ENCODE measurements at places on chromosomes 12 and 14.

GRCh38 chr12:25533150-25533549 lies 19.9 kb downstream of the LMNTD1 start:
- DNase-seq = no peak
- H3K4me3 ChIP-seq = no peak overlapping the region
- H3K36me3 ChIP-seq = no peaks in the 10 kb centered on the region
- no peak overlapping the region for H3K27ac ChIP-seq

DNA sequence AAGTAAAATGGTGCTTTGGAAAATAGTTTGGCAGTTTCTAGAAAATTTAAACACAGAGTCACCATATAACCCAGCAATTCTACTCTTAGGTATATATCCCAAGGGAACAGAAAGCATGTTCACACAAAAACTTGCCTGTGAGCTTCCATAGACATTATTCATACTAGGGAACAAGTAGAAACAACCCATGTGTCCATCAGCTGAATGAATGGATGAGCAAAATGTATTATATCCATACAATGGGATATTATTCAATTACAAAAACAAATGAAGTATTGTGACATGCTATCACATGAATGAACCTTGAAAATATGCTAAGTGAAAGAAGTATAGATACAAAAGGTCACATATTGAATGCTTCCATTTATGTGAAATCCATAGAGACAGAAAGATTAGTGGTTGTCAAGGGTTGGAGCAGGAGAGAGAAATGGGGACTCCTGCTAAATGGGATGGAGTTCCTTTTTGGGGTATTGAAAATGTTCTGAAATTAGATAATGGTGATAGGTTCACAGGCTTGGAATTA lies 7.9 kb downstream of the SLC10A1 start:
- no peaks in the 10 kb centered on the region for H3K36me3 ChIP-seq
- no peaks in the 10 kb centered on the region for H3K27me3 ChIP-seq
- H3K4me1 ChIP-seq = no peaks in the 10 kb centered on the region
- no peak overlapping the region for H3K27ac ChIP-seq
- DNase-seq = no peak
- no peak overlapping the region for H3K4me3 ChIP-seq

DNA sequence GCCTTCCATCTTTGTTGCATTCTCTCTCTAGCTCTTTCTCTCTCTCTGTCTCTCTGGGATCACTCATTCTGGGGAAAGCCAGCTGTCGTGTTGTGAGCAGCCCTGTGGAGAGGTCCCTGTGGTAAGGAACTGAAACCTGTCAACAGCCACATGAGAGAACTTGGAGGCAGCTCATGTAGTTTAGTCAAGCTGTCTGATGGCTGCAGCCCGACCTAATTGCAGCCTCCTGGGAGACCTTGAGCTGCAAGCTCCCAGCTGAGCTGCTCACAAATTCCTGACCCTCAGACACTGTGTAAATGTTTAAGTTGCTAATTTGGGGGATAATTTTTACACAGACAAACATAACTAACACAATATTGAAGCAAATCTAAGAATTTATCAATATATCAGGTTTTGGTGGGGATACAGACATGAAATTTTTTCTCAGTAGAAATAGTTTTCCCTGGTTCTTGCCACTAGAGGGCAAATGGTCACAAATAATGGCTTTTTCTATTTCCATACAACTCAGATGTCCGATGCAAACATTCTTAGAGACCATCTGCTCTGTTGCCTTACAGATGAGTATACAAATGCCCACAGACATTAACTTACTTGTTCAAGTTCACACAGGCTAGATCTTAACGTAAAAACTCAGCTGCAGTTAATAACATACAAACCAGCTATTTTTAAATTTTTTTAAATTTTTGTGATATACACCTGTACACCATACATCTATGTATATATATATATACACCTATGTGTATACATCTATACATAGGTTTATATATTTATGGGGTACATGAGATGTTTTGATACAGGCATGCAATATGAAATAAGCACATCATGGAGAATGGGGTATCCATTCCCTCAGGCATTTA lies 15.5 kb upstream of the KRR1 start:
- no peak overlapping the region for H3K4me3 ChIP-seq
- peak; percentile 78 for DNase-seq
- H3K27ac ChIP-seq = peak overlapping the region; percentile 38
- no peaks in the 10 kb centered on the region for H3K36me3 ChIP-seq

DNA sequence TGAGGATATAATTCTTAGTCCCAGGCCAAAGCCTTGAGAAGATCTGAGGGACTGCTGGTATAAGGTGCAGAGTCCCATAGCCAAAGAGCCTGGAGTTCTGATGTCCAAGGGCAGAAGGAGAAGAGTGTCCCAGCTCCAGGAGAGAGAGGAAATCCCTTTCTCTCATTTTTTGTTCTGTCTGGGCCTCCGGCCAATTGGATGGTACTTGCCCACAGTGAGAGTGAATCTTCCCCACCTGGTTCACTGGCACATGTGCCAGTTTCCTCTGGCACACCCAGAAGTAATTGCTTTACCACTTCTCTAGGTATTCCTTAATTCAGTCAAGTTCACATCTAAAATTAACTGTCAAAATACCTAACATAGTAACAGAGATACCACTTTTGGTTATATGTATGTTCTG lies 15.3 kb downstream of the ARID4A start:
- no peaks in the 10 kb centered on the region for H3K4me1 ChIP-seq
- no peaks in the 10 kb centered on the region for H3K27me3 ChIP-seq
- no peak overlapping the region for H3K27ac ChIP-seq

DNA sequence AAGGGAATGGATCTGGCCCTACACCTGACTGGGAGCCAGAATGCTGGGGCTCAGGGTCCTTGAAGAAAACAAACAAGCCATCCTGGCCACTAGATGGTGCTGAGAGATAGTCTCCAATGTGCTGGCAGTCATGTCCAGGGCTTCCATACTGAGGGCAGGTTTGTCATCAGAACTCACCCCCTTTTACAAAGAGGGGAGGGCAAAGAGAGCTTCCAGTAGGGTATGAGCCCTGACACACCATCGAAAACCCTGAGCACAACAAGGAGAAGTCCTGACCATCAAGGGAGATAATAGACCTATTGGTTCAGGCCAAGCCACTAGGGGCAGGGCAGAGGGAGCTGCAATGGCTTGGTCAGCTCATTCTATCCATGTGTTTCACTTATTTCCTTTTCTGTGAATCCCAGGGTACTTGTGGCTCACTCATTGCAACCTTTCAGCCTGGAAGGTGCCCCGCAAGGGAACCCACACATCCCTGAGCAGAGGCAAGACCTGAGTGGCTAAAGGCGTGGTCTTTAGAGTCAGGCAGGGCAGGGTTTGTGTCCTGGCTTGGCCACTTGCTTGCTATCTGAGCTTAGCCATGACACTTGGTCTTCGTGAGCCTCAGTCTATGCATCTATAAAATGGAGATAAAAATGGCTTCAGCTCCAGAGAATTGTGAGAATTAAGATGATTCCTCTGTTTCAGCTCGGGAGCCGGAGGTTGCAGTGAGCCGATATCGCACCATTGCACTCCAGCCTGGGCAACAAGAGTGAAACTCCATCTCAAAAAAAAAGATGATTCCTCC lies 6.2 kb upstream of the PLEKHH1 start:
- H3K27ac ChIP-seq = no peak overlapping the region
- H3K27me3 ChIP-seq = no peaks in the 10 kb centered on the region
- no peak overlapping the region for H3K4me3 ChIP-seq
- H3K36me3 ChIP-seq = no peaks in the 10 kb centered on the region
- DNase-seq = peak; percentile 21

- no peaks in the 10 kb centered on the region for H3K4me1 ChIP-seq
- H3K27me3 ChIP-seq = no peaks in the 10 kb centered on the region
- no peaks in the 10 kb centered on the region for H3K36me3 ChIP-seq
- no peak for DNase-seq
- H3K27ac ChIP-seq = no peak overlapping the region
These were observed 43.1 kb downstream of the CACNA1C start for GRCh38 chr12:2095878-2096277.

DNA sequence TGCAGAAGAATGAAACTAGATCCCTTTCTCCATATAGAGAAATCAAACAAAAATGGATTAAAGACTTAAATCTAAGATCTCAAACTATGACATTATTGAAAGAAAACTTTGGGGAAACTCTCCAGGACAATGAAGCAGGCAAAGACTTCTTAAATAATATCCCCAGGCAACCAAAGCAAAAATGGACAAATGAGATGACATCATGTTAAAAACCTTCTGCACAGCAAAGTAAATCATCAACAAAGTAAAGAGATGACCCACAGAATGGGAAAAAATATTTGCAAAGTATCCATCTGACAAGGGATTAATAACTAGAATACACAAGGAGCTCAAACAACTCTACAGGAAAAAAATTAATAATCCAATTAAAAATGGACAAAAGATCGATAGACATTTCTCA lies 101.0 kb downstream of the RALGAPA1 start:
- no peak overlapping the region for H3K4me3 ChIP-seq
- no peaks in the 10 kb centered on the region for H3K36me3 ChIP-seq
- no peak overlapping the region for H3K27ac ChIP-seq
- no peak for DNase-seq
- H3K27me3 ChIP-seq = no peaks in the 10 kb centered on the region

- no peaks in the 10 kb centered on the region for H3K36me3 ChIP-seq
- H3K27me3 ChIP-seq = no peaks in the 10 kb centered on the region
- no peak overlapping the region for H3K27ac ChIP-seq
- no peak overlapping the region for H3K4me3 ChIP-seq
- no peak for DNase-seq
These were observed 237.5 kb upstream of the HMGA2 start for GRCh38 chr12:65586796-65587195.

GRCh38 chr12:110661337-110661972 lies 27.5 kb downstream of the HVCN1 start:
- no peak for DNase-seq
- no peaks in the 10 kb centered on the region for H3K4me1 ChIP-seq
- H3K4me3 ChIP-seq = no peak overlapping the region
- no peaks in the 10 kb centered on the region for H3K36me3 ChIP-seq
- H3K27ac ChIP-seq = no peak overlapping the region
- no peaks in the 10 kb centered on the region for H3K27me3 ChIP-seq

GRCh38 chr14:99698642-99699041 lies 14.5 kb downstream of the CYP46A1 start:
- H3K36me3 ChIP-seq = no peaks in the 10 kb centered on the region
- H3K4me3 ChIP-seq = no peak overlapping the region

DNA sequence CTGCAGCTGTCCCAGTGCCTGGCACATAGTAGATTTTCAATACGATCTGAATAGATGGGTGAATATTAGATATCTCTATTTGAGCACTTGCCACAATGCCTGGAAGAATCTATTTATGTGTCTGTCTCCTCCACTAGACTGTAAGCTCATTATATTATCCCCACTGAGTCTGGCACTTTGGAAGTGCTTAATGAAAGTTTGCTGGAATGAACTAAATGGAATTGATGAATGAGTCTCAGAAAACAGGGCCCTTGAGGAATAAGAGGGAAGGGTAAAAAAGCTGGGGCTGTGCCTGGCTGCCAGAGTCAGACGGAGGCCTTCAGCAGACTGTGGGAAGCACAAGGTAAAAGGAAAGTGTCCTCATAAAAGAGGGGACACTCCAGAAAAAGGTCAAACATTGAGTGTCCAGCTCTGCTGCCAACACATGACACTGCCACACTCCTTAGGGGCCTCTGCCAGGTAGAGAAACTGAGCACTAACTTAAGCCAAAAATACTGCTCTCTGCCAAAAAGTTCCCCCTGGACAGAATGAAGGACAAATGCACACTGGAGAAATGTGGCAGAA lies 39.3 kb downstream of the GLT8D2 start:
- no peak overlapping the region for H3K27ac ChIP-seq
- no peak overlapping the region for H3K4me3 ChIP-seq
- H3K36me3 ChIP-seq = no peaks in the 10 kb centered on the region
- no peaks in the 10 kb centered on the region for H3K27me3 ChIP-seq

DNA sequence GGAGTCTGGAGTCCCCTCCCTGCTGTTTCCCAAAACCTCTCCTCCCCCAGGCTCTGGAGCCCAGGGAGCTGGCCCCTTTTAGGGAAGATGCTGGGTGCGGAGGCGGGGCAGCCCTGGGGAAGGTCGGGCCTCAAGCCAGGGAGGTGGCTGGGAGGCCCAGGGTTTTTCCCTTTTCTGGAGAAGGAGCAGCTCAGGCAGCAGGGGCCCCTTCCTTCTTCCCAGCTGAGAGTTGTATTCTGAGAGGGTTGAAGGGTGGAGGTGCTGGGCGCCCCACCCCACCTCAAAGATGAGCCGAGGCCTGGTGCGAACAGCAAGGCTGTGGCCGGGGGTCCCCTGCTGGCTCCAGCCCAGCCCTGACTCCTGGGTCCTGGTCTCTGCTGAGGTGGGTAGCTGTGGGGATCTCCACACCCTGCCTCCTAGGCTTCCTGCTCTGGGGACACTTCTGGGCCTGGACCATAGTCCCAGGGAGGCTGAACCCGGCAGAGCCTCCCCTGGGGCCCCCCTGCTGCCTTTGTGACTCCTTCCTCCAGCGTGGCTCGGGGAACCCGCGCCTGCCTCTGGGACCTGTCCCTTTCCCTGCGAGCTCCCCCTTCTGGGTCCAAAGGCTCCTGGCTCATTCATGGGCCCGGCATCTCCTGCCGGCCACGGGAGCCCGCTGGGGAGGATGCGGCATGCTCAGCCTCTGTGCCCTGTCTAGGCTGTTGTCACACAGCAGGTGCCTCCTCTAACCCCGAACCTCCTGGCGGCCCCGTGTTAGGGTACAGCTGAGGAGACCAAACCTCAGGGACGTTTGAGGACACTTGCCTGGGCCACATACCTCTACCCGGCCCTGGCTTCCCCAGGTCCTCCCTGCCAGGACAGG lies 4.4 kb downstream of the TRMT61A start:
- H3K27me3 ChIP-seq = no peaks in the 10 kb centered on the region
- no peaks in the 10 kb centered on the region for H3K36me3 ChIP-seq
- DNase-seq = no peak
- H3K27ac ChIP-seq = no peak overlapping the region
- H3K4me1 ChIP-seq = no peaks in the 10 kb centered on the region

- no peak for DNase-seq
- H3K27me3 ChIP-seq = no peaks in the 10 kb centered on the region
- H3K4me3 ChIP-seq = no peak overlapping the region
- no peaks in the 10 kb centered on the region for H3K36me3 ChIP-seq
- peak overlapping the region; percentile 95 for H3K27ac ChIP-seq
- H3K4me1 ChIP-seq = peaks cover 41% of the 10 kb centered on the region
These were observed 3.2 kb downstream of the SUSD6 start for GRCh38 chr14:69614592-69614991.

DNA sequence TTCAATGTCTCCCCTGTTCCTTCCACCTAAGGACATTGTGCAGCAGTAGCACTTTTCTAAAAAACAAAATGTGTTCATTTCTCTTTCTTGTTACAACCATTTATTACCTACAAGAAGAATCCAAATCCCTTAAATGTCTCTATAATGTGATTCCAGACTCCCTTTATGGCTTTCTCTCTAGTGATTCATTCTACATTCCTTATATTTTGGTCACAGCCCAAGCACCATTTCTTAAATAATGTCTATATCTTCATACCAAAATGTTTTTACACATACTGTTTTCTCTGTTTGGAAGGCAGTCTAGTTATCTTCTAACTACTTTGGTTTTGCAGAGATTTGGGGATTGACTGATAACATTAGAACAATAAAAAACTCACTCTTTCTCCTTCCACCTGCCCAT lies 1037.3 kb upstream of the FLRT2 start:
- H3K36me3 ChIP-seq = no peaks in the 10 kb centered on the region
- no peaks in the 10 kb centered on the region for H3K27me3 ChIP-seq
- DNase-seq = no peak
- no peaks in the 10 kb centered on the region for H3K4me1 ChIP-seq
- no peak overlapping the region for H3K27ac ChIP-seq

- H3K36me3 ChIP-seq = no peaks in the 10 kb centered on the region
- no peak overlapping the region for H3K4me3 ChIP-seq
- no peak for DNase-seq
- no peak overlapping the region for H3K27ac ChIP-seq
- H3K27me3 ChIP-seq = no peaks in the 10 kb centered on the region
These were observed 3.2 kb downstream of the TEX52 start for GRCh38 chr12:2853626-2854025.

All from MM.1S (cell line).